ENCODE measurements at places on chromosomes 13 and 19.
A peak's percentile ranks its signal among the peaks of the same experiment; 100 is the strongest.

DNA sequence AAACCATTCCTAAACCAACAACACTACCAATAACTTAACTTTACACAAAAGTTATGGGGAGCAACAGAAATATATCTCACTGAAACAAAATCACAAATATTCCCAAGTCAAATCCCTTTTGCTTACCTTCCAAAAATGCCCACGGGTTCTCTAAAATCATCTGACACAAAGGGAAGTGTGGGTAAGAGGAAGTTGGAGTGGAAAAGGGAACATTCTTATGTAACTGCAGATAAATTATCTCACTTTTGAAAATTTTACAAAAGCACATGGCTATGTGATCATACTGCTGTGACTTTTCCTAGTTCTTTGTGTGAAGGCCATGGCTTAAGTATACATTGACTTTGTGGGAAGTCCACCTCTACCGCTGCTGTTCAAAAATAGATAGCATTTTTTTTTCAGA lies 350.5 kb downstream of the GPC6 start:
- no peak for DNase-seq

GRCh38 chr19:19137556-19138108 lies 646 bp downstream of the TMEM161A start:
- DNase-seq: no peak

GRCh38 chr19:48587387-48587786 lies 19.2 kb upstream of the SPACA4 start:
- DNase-seq: no peak

DNA sequence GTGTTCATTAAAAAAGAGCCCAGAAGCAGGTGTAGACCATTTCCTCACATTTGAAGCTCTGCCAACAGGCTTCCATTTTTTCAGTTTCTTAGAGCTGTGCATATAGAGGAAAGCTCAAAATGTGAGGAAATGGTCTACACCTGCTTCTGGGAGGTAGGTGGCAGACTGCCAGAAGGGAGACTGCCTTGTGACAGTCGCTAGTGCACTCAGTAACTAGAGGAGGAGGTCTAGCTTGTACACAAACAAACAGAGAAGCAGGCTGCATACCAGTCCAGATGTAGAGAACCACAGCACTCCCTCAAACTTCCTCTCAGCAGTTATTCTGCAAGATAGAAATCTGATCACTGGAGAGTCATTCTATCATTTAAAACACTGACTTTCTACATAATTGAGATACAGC lies 800.2 kb downstream of the EFNB2 start:
- no peak for DNase-seq

DNA sequence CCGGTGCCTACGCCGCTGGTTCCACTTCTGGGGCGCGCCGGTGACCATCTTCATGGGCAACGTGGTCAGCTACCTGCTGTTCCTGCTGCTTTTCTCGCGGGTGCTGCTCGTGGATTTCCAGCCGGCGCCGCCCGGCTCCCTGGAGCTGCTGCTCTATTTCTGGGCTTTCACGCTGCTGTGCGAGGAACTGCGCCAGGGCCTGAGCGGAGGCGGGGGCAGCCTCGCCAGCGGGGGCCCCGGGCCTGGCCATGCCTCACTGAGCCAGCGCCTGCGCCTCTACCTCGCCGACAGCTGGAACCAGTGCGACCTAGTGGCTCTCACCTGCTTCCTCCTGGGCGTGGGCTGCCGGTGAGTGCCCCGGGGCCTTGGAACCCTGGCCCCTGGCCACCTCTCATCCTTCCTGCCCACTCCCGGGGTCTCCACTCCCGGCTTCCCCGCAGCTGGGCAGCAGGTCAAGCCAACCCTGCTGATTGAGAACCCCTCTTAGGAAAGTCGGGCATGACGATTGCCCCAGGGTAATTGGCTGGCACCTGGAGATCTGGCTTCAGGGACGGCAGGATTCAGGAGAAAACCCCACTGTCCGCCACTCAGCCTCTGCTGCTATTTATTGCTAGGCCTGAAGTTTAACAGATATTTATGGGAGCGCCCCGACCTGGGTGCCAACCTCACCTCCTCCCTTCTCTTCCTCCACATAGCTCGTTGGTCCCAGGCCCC lies 39.1 kb downstream of the TRPM4 start:
- DNase-seq: no peak

GRCh38 chr13:68439817-68440216 lies 1209.7 kb upstream of the PCDH9 start:
- DNase-seq: no peak

DNA sequence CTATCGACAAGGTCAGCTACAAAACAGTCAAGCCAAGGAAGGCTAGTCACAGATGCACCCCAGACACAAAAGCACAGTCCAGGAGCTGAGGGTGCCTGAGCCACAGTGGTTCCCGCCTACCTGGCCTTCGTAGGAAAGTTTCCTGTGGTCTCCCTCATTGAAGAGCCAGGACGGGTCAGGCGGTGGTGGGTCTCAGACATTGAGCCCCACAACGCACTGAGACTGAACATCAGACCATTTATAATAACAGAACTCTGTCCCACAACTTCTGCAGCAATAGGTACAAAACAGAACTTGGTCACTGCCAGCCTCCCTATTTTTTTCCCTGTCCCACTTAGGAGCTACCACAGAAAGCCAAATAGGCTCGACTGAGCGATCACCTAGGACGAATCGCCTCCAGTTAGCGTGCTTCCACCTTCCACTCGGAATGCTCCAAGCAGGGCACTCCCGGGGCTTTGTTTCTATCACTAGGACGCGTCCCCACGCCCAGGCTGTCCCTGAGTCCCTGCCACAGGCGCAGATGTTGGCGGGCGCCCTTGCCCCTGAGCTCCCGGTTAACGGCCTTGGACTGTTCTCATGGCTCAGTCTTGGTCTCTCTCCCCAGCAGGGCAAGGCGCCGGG lies 640 bp upstream of the ZNF544 start:
- DNase-seq: no peak

GRCh38 chr19:28586474-28586873 lies 626.5 kb downstream of the UQCRFS1 start:
- DNase-seq: no peak

GRCh38 chr13:24199016-24199415 lies 38.5 kb downstream of the SPATA13 start:
- no peak for DNase-seq

DNA sequence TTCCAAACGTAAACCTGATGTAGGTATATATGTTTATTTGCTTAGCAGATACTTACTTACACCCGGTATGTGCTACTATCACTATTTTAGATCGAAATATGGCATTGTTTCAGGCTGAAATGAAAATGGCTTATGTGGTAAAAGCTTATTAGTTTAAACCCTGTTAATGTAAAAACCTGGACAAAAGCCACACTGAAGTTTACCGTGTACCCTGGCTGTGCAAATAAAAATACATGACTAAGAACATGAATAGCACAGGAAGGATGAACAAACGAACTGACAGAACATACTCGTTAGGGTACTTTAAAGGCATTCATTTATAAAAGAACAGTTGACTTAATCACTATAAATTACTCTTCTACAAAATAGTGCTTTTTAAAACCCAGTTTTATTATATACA lies 6.6 kb downstream of the CLDN10 start:
- DNase-seq: no peak

- DNase-seq: peak; percentile 38
Measured at GRCh38 chr19:39915101-39915847, 19.2 kb downstream of the FCGBP start.
